ENCODE measurements at places on chromosomes 3 and 15. TPM values are rescaled to one million over a fixed set of nuclear protein-coding genes. Genes with fewer than 3 reads are reported as not detected.

- DNase-seq: no peak
Observed at GRCh38 chr3:147400111-147400510, 6.2 kb downstream of the ZIC4 start.

DNA sequence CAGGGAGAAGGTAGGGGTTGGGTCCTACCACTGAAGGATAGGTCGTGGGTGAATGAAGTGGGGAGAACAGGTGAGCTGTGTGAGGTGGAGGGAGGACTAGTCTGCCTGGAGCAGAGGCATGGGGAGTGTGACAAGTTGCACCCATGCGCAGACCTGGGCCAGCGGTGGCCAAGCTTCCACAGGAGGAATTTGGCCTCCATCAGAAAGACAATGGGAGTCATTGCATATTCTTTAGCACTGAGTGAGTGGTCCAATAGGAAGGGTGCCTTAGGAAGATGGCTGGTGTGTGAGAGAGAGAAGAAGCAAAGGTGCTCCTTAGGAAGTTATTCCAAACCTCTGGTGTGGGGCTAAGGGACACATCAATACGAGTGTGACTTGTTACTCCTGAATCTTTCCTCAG lies 191.1 kb downstream of the KCNAB1 start:
- no peak for DNase-seq

DNA sequence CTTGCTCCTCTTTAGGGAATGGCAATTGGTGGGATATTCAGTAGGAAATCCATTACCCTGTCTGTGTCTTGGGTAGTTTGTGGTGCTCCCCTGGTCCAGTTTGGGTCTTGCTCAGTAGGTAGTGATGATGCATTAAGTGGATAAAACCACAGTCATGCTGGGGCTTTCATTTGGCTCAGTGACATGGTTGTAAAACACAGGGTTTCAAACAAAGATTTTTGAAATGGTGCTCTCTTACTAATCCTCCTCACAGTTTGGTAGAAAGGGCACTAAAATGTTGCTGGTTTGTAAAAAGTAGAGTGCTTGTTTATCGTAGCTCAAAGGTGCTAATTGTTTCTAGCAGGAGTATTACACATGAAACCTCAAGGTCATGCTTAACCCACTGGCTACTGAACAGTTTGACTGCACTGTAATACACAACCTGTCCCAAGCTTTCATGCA lies 22.9 kb downstream of the BBX start:
- DNase-seq: no peak

- DNase-seq: no peak
Observed at GRCh38 chr3:62859203-62859791, 15.9 kb downstream of the CADPS start.

GRCh38 chr3:43162230-43163084 lies 56.6 kb upstream of the POMGNT2 start:
- peak; percentile 67 for DNase-seq

- DNase-seq: peak; percentile 67
Observed at GRCh38 chr3:112132975-112133448, at the start of gene GCSAM. Gene GCSAM (minus strand): TSS chr3:112133248. CDS start chr3:112133120, 128 bp downstream.

DNA sequence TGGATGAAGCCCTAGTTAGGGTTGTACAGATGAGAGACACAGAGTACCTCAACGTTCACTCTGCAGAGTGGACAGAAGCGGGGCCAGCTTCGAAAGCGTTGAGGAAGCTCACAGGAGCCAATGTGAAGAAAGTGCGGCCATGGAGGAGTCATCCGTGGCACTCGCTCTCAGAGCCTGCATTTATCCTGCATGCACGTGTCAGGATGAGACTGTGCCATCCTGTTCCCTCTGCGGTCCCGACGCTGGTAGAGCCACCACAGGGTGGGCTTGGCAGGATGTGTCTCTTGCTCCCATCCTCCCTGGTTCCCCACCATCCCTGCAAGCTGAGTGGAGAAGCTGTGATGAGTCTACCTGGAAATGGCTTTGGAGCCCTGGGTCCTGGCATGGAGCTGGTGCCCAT lies 39.3 kb downstream of the KLHL25 start:
- no peak for DNase-seq

- no peak for DNase-seq
Observed at GRCh38 chr3:67605377-67605776, 49.0 kb downstream of the SUCLG2 start.

DNA sequence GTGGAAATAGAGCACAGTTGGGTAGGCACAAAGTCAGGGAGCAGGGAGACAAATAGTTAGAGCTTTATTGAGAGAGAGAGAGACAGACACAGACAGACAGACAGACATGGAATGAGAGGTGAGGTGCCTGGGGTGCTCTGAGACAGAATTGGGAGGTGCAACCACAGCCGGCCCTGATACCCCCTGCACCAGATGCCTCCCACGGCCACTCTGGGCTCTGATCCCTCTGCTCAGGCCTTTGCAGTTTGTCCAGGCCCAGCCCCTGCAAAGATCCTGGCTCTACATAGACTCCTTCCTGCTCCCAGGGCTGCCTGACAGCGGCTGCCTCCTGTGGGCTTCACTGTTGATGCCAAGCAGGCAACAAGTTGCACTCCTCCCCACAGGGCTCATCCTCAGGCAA lies 283.8 kb downstream of the GABRG3 start:
- no peak for DNase-seq

- no peak for DNase-seq
Observed at GRCh38 chr15:28873585-28874190, 12.1 kb upstream of the APBA2 start.

- no peak for DNase-seq
Observed at GRCh38 chr3:46338840-46339239, 15.1 kb upstream of the CCR2 start.

GRCh38 chr15:77769700-77770099 lies 137.0 kb upstream of the LINGO1 start:
- DNase-seq: no peak

- no peak for DNase-seq
Observed at GRCh38 chr3:44915702-44916438, 41.5 kb downstream of the TGM4 start.

- no peak for DNase-seq
Observed at GRCh38 chr3:50381383-50381782, 22.1 kb upstream of the TMEM115 start.

- no peak for DNase-seq
Observed at GRCh38 chr15:70589221-70589620, 174.1 kb downstream of the UACA start.

DNA sequence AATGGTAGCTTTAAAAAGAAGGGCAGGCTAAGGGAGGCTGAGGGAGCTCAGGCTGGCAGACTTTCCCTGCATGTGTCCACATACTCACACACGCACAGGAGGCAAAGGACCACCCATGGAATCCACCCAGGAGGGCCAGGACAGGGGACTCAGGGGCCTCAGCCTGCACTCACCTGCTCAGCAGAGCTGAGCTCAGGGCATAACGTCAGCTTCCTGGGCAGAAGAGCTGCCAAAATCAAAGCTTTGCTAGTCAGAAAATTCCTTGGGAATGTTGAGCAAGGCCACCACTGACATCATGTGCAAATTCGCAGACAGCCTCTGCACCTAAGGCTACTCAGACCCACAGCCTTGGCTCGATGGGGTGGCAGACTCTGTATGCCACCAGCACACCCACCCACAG lies 16.4 kb upstream of the ALAS1 start:
- no peak for DNase-seq

LRRIQ4 gene
- total RNA-seq: not detected

RBP2 gene
- not detected for total RNA-seq

C15orf39 gene
- 19.5 TPM for total RNA-seq

RAB6B gene
- 0.94 TPM for total RNA-seq

GOLGA8T gene
- not detected for total RNA-seq

KBTBD13 gene
- not detected for total RNA-seq

IGF2BP2 gene
- 3.6 TPM for total RNA-seq

B2M gene
- 7,793 TPM for total RNA-seq

SOX2 gene
- not detected for total RNA-seq

All from CD4-positive, CD25-positive, alpha-beta regulatory T cell (primary cell).